ENCODE measurements at places on chromosomes 5 and 9.
A peak's percentile ranks its signal among the peaks of the same experiment; 100 is the strongest.

DNA sequence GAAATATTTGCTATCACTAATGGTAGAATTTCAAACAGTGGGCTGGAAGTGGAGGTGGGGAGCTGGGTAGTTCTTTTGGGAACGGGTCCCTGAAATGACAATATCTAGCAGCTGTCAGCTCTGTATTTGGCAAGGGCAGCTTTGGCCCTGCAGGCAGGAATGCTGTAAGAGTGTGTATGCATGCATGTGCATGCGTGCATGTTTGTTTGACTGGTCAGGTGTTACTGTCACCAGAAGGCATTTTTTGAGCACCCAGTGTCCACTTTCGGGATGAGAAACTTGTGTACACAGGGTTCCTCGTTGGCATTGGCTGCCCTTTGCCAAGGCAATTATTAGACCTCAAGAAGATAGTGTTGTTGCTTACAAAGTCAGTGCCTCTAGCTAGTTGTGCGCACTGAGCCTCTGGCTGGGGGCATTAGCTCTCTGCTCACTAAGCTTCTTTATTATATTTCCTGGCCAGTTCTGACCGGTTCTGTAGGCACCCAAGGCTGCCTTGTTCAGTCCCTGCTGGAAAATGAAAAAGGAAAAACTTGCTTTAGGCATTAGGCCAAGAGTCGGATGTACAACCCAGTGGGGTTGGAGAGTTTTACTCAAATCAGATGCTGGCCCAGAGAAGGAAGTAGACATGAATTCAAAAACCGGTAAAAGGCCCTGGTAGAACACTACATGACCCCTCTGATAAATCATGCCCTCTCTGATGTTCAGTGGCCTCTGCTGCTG lies 2.0 kb downstream of the CYFIP2 start:
- no peak for DNase-seq

- DNase-seq: no peak
Measured at GRCh38 chr5:143072734-143073133, 302.6 kb downstream of the ARHGAP26 start.

- no peak for DNase-seq
Measured at GRCh38 chr9:61666310-61666709, 476.5 kb downstream of the SPATA31A7 start.

GRCh38 chr5:423233-423565 lies 19.8 kb upstream of the EXOC3 start:
- no peak for DNase-seq

GRCh38 chr5:43634621-43635020 lies 31.6 kb downstream of the NNT start:
- DNase-seq: no peak

- DNase-seq: no peak
Measured at GRCh38 chr5:32733590-32734340, 22.6 kb downstream of the NPR3 start.

DNA sequence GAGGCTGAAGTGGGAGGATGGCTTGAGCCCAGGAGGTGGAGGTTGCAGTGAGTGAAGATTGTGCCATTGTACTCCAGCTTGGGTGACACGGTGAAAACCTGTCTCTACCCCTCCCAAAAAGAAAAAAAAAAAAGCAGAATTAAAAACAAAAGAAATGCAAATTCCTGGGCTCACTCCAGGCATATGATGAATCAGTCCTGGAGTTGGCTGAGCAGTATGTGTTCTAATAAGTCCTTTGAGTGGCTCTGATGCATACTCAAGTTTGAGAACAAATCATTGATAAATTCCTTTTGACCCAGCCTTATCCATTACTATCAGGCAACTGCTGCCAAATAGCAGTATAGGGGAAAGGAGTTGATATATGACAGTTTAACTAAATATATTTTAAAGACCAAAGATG lies 28.3 kb downstream of the UHRF2 start:
- DNase-seq: no peak

- peak; percentile 80 for DNase-seq
Measured at GRCh38 chr9:34158362-34158869, 20.4 kb upstream of the UBAP1 start.

DNA sequence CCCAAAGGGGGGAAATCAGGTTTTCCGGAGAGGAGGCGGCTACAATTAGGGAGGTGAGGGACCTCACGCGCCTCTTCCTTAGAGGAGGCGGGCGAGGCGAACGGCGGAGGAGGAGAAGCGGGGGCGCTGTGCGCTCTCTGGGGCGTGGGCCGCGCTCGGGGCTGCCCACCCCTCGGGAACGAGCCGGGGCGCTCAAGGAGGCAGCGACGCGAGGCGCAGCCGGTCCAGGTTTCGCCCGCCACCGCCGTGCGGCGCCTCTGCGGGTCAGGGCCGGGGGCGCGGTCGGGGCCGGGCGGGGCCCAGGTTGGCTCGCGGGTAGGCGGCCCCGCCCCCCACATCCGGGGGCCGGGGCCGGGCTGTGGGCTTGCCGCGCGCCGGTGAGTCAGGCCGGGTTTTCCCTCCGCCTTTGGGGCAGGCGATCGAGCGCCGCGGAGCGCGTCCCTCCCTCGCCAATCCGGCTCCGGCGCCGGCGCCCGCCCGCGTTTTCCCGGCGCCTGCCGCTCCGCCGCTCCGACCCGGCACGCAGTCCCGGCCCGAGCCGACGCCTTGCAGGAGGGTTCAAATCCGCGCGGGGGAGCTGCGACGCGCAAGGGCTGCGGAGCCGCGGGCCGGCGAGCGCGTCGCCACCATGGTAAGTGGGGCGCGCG lies at the start of gene N4BP3:
Gene N4BP3 (plus strand): TSS at position 392 of the 647 bp plus-strand sequence. CDS start 6,052 bp downstream, outside the sequence.
- DNase-seq: peak; percentile 19

DNA sequence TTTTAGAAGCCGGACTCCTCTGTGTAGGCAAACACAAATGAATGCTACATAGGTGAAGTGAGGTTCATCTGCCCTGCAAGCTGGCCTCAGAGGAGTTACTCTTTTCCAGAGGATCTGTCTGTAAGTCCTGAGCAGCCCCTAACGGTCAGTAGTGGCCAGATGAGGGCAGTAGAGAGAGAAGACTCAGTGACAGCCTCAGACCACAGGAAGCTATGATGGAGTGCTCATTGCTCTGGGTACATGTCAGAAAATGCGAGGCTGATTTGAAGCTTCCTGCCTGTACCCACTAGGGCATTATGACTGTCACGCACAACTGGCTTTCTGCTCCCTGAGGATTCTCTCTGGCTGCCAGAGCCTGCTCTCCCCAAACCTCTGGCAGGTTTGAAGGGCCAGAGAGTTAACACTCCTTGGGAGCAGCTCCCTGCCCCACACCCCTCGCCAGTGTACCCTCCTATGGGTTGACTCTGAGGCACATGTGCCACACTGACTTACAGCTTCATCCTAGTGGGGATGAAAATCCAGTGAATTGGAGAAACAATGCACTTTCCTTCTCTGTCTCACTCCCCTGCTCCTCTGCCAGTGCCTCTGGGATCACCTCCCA lies 141.5 kb downstream of the GABRG2 start:
- DNase-seq: no peak

DNA sequence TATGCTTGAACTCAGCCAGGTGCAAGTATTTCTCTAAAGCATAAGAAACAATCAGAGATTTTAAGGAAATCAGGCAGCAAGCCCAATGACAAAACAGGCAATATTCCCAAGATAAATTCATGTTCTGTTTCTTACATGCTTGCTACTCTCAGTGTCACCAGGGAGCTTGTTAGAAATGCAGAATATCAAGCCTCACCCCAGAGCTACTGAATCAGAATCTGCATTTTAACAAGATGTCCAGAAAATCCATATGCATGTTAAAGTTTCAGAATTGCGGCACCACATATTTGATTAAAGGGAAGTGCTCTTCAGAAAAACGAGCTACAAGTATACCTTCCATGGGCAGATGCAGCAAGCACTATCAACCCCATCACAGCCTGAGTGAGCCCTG lies 54.4 kb downstream of the MFAP3 start:
- DNase-seq: no peak

GRCh38 chr5:86461169-86461956 lies 156.4 kb upstream of the COX7C start:
- peak; percentile 12 for DNase-seq

DNA sequence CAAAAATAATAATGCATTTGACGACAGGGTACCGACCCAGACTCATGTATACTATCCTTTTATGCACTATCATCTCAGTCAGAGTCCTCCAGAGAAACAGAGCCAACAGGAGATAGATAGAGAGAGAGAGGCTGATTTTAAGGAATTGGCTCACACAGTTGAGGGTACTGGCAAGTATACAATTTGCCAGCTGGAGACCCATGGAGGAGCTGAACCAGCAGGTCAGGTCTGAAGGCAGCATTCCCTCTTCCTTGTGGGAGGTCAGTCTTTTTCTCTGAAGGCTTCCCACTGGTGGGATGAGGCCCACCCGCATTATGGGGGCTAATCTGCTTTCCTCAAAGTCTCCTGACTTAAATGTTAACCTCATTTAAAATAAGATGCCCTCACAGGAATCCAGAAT lies 17.3 kb upstream of the MED10 start:
- DNase-seq: no peak

DNA sequence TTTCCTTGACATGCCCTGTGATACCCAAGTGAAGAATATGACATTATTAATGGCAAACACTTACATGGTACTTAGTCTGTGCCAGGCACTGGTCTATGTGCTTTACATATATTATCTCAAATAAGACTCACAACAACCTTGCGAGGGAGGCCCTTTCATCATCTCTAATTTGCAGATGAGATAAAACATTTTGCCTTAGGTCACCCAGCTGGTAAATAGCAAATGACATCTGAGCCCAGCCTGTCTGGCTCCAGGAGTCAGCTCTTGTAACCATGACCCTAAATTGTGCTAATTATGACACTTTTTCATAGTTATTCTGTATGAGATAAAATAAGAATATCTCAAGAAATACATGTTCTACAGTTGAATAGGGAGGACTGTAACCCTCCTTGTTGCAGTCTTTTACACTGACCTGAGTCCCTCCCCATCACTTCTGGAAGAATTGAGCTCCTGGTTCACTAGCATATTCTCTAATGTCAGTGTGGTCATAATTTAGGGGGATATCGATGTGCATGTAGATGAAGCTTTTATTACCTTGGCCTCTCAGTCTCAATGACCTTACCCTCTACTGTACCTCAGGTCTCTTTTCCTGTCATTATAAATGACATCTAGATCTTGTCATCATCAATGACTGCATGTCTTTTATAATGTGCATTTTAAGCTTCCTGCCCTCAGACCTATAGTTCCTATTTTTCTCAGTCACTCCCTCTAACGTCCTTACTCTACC lies 126.1 kb upstream of the HAPLN1 start:
- DNase-seq: no peak

GRCh38 chr5:89351975-89352374 lies 469.0 kb upstream of the MEF2C start:
- no peak for DNase-seq

- no peak for DNase-seq
Measured at GRCh38 chr9:87618931-87619330, 107.0 kb upstream of the CTSL start.

DNA sequence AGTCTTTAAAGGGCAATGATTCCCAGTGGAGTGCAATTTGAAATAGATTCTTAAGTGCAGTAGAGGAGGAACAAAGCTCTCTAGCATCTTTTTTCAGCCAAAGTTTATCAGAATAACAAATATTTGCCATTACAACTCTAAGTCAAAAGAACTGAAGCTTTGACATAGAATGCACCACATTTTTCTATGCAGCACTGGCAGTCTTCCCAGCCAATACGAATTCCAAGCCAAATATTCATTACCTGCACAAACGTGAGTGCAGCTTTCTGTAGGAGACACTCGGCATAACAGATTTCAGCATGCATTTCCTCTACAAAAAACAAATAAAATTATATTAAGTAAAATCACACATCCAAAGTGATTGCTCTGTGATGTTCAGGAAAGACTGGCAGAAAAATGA lies 103.4 kb downstream of the TTC39B start:
- DNase-seq: no peak

DNA sequence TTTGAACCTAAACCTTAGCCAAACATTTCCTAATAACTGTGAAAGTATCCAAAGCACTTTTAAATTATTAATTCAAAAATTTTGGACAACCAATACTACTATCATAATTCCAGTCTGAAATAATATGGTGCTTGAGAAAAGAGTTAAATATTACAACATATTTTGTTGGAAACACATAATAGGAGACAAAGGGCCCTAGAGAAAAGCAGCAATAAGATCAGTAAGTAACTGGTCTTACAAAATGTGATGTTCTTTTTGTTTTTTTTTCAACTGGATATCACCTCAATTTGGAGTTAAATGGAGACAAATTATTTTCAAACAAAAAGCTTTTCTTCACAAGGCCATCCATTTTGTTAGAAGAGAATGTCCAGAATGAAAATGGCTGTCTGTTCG lies 21.1 kb downstream of the SRFBP1 start:
- DNase-seq: no peak

- peak; percentile 5 for DNase-seq
Measured at GRCh38 chr5:108858959-108859358, 111.3 kb downstream of the FER start.

GRCh38 chr9:70043689-70044489 lies at the start of gene MAMDC2:
Gene MAMDC2 (plus strand): TSS chr9:70043848. CDS start chr9:70044198, 350 bp downstream.
- DNase-seq: peak; percentile 49

- DNase-seq: peak; percentile 46
Measured at GRCh38 chr9:86749894-86750255, 197.4 kb downstream of the GAS1 start.

- DNase-seq: no peak
Measured at GRCh38 chr5:96563816-96564215, 98.4 kb upstream of the CAST start.

DNA sequence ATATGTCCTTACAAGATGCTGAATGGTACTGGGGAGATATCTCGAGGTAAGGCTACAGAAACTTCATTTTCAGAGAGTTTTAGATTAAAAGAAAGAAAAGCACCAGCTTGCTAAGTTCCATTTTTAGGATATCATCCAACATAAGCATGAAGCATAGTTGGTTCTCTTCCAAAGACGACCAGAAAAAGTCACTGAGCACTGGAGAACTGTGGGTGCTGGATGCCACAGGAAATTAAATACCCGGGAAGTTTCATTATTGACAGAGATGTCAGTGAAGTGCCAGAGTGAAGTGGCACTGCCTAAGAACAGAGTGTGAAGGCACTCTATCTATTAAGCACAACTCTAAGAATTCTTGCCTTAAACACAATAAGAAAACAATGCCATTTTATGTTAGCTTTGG lies 76.8 kb downstream of the PIK3R1 start:
- DNase-seq: peak; percentile 53

DNA sequence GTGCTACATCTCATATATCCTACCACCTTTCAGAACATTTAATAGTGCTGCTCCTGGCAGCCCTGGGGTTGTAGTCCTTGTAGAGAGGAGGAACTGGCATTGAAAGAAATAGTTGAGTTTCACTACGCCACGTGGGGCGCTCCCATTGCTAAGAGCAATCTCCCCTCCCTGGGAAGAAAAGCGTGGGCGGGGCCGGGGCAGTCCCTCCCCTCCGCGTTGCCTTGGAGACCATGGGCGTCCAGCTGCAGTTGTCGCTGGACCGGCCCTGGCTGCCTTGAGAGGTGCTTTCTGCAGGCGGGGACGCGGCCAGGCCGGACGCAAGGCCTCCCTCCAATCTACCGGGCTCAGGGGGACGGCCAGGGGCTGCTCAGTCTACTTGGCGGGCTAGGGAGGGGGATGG lies 368 bp upstream of the CCDC180 start:
- DNase-seq: peak; percentile 79

GRCh38 chr5:157817387-157817702 lies 41.6 kb downstream of the CLINT1 start:
- DNase-seq: no peak

GRCh38 chr5:72064801-72065570 lies 42.3 kb upstream of the MAP1B start:
- DNase-seq: no peak

GRCh38 chr5:126615286-126615685 lies 14.5 kb downstream of the PHAX start:
- DNase-seq: no peak

GRCh38 chr9:124735121-124735520 lies 36.0 kb downstream of the NR6A1 start:
- peak; percentile 62 for DNase-seq
